AG09309 (cell line): ENCODE measurements at places on chromosomes 4 and X.

DNA sequence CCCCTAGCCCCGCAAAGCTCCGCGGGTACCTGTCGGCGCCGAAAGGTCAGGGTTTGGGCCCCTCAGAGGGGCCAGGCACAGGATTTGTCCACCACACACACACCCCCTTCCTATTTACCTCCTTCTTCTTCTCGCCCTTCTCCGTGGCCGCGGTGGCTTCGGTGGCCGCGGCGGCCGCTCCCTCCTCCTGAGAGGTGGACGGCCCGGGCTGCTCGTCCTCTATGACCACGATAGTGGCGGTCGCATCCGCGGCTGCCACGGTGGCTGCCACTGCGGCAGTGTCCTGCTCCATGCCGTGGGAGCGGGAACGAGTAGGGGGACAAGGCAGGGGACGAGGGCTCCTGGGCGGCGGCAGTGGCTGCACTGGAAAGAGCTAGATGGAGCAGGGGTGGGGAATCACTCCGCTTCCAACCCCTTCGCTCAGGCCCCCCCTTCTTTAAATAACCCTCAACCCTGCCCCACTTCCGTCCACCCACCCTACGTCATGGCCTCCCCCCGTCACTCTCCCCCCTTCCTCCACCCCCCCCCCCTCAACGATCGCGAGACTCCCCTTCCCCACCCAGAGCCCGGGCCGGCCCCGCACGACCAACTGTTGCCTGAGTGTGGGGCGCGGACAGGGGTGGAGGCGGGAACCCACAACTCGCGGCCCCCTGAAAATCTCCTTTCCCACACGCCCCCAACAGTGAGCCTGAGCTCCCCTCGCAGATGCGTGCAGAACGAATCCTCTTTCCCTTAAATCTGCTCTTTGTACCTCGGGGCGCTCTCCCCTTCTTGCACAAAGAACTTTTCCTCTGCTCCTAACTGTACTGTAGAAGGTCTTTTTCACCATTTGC, at the start of gene SMARCA1:
Gene SMARCA1, minus strand, starts transcription at position 412 of the 833 bp plus-strand sequence. Its CDS starts 120 bp downstream, at position 292.
- DNase-seq: no peak

DNA sequence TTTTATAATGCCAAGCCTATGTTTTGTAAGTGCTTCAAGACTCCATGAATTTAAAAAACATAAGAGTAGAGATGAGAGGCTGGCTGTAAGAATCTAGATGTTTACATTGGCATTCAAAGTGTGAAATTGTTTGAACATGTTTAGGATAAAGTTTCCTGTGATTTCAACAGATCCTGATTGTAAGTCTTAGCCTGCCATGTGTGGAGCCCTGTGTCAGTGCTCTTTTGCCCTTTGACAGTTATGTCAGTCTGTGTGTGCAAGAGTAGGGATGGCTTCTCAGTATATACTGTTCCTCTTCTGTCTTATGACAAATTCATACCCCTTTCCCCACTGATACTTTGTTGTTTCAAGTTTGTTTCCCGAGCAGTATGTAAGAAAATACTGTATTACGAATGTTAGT, 68.2 kb downstream of the USP9X start:
- no peak for DNase-seq

DNA sequence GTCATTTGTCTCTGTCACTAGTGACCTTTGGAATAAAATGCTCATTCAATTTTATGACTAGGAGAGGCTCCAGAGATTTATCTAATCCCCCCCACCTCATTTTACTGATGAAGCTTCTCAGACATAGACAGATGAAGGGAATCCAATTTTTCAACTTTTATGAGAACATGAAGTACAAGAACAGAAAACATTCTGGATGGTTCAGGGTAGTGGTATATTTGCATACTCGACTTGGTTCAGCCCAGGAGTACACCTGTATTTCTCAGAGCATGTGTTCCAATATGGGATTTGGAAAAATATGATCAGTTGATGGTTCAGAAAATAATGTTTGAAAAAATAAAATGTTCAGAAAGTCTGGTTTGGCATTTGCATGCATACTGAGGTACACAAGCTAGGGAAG, 131.4 kb upstream of the GALNT7 start:
- DNase-seq: no peak

- no peak for DNase-seq
Observed at GRCh38 chrX:39791691-39792090, 306.1 kb downstream of the BCOR start.

GRCh38 chrX:30680618-30681017, 27.4 kb downstream of the GK start:
- no peak for DNase-seq
